ENCODE measurements at places on chromosomes 6 and 20.

GRCh38 chr20:52379723-52380336 lies 188.3 kb upstream of the ZFP64 start:
- no peak for DNase-seq

GRCh38 chr6:33908025-33908424 lies 104.2 kb upstream of the MLN start:
- DNase-seq = no peak

DNA sequence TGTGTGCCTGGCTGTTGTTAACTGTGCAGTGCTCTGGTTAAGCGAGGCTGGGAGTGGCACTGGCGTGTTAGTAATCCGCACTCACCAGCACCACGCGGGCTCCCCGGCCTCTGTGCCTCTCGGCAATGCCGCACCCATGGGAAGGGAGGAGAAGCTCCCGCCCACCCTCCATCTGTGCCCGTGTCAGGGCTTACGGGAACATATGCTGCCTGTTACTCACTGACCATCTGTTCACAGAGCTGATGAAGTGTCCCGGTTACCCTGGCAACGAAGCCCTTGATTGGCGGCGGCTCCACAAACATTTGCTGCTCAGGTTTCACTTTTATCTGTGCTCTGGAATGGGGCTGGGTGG lies 114.7 kb downstream of the PSMB1 start:
- DNase-seq = no peak

GRCh38 chr6:152218887-152219286 lies 411.4 kb downstream of the ESR1 start:
- DNase-seq = no peak
